ENCODE measurements at places on chromosomes 13 and 19. TPM values are rescaled to one million over a fixed set of nuclear protein-coding genes. Genes with fewer than 3 reads are reported as not detected.

Gene URAD
- total RNA-seq = not detected

Gene CYP4F22
- 0.71 TPM for total RNA-seq

Gene ZNF221
- total RNA-seq = 1.7 TPM

Gene KIR3DL2
- total RNA-seq = 0.27 TPM

- H3K27ac ChIP-seq = no peak overlapping the region
- no peak for DNase-seq
- no peak overlapping the region for H3K4me3 ChIP-seq
- H3K36me3 ChIP-seq = no peaks in the 10 kb centered on the region
- H3K27me3 ChIP-seq = no peaks in the 10 kb centered on the region
Measured at GRCh38 chr19:18093439-18094161, 4.0 kb upstream of the MAST3 start.

DNA sequence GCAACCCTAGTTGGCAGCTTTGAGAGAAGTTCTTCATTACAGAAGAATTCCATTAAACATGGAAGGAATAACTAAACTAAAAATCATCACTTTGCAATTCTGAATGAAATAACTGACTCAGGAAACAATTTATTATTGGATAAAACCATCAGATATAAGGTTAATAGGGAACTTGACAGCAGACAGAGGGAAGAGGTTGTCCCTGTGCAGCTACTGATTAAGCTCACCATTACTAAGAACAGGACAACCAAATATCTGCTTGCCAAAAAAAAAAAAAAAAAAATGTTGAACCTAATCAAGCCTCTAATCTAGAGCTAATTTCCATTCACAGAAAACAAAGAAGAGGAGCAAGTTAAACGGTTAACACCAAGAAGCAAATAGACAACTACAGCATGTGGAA lies 12.8 kb downstream of the N4BP2L2 start:
- H3K27me3 ChIP-seq = no peaks in the 10 kb centered on the region
- no peak for DNase-seq
- peaks cover 23% of the 10 kb centered on the region for H3K4me1 ChIP-seq
- no peak overlapping the region for H3K27ac ChIP-seq

DNA sequence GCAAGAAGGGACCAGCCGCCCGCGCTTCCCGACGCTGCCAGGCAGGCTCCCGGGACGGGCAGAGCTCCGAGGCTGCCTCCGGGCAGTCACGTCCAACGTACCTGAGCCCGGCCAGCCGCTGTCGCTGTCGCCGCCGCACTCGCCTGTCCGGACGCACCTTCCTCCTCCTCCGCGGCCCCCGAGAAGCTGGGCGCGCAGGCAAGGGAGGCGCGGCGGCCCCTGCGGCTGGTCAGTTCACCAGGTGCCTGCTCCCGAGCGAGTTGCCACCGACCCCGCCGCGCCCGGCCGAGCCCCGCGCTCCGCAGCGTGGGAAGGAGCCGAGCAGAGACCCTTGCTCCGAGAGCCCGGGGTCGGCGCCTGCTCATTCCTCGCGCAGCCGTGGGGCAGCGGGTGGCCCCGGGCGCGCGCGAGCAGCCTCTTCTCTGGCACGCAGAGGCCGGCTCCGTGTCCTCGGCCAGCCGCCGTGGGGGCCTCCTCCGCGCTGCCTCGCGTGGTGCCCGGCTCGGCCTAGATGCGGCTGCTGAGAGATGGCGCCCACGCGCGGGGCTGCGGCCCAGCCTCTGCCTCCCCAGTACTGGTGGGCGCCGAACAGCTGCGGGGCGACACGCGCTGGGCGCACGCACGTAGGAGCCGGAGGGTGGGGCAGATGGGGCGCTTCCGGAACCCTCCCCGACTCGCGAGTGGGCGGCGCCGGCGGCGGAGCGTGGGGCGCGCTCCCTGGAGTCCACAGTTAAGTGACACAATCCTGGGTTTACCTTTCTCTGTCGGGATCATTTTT lies 419.4 kb downstream of the UQCRFS1 start:
- H3K27me3 ChIP-seq = no peaks in the 10 kb centered on the region
- H3K36me3 ChIP-seq = no peaks in the 10 kb centered on the region
- no peaks in the 10 kb centered on the region for H3K4me1 ChIP-seq
- no peak overlapping the region for H3K27ac ChIP-seq
- no peak overlapping the region for H3K4me3 ChIP-seq

DNA sequence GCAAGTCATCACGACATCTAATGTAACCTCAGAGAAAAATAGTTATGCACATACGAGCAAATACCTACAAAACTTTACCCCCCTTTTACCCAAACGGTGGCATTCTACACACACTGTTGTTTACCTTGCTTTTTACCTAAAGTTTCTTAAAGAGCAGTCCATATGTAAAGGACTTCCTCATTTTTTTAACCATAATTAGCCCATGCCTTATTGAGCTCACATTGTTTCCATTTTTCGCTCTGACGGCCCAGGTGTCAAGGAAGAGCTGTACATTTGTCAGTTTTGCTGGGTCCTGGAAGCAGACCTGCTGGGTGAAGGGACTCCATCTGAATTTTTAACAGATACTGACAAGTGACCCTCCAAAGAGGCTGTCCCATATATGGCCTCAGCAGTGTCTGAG lies 89.4 kb downstream of the STK24 start:
- no peak overlapping the region for H3K4me3 ChIP-seq
- H3K4me1 ChIP-seq = peaks cover 37% of the 10 kb centered on the region
- no peak overlapping the region for H3K27ac ChIP-seq
- H3K36me3 ChIP-seq = peaks cover 4% of the 10 kb centered on the region

- H3K36me3 ChIP-seq = no peaks in the 10 kb centered on the region
- no peak overlapping the region for H3K4me3 ChIP-seq
- H3K27ac ChIP-seq = no peak overlapping the region
- no peaks in the 10 kb centered on the region for H3K4me1 ChIP-seq
- H3K27me3 ChIP-seq = no peaks in the 10 kb centered on the region
- DNase-seq = no peak
Measured at GRCh38 chr13:79018166-79018565, 359.2 kb upstream of the OBI1 start.

- no peaks in the 10 kb centered on the region for H3K27me3 ChIP-seq
- no peak for DNase-seq
- no peaks in the 10 kb centered on the region for H3K36me3 ChIP-seq
- H3K4me1 ChIP-seq = no peaks in the 10 kb centered on the region
- no peak overlapping the region for H3K4me3 ChIP-seq
Measured at GRCh38 chr13:66618702-66619101, 611.4 kb downstream of the PCDH9 start.

- DNase-seq = no peak
- no peaks in the 10 kb centered on the region for H3K4me1 ChIP-seq
- no peak overlapping the region for H3K4me3 ChIP-seq
- no peaks in the 10 kb centered on the region for H3K36me3 ChIP-seq
- no peak overlapping the region for H3K27ac ChIP-seq
- H3K27me3 ChIP-seq = no peaks in the 10 kb centered on the region
Measured at GRCh38 chr19:29420482-29421195, 105.2 kb upstream of the VSTM2B start.

GRCh38 chr13:114269281-114269770 lies 12.1 kb upstream of the UPF3A start:
- peaks cover 26% of the 10 kb centered on the region for H3K36me3 ChIP-seq
- no peak for DNase-seq
- H3K27ac ChIP-seq = peak overlapping the region; percentile 41

DNA sequence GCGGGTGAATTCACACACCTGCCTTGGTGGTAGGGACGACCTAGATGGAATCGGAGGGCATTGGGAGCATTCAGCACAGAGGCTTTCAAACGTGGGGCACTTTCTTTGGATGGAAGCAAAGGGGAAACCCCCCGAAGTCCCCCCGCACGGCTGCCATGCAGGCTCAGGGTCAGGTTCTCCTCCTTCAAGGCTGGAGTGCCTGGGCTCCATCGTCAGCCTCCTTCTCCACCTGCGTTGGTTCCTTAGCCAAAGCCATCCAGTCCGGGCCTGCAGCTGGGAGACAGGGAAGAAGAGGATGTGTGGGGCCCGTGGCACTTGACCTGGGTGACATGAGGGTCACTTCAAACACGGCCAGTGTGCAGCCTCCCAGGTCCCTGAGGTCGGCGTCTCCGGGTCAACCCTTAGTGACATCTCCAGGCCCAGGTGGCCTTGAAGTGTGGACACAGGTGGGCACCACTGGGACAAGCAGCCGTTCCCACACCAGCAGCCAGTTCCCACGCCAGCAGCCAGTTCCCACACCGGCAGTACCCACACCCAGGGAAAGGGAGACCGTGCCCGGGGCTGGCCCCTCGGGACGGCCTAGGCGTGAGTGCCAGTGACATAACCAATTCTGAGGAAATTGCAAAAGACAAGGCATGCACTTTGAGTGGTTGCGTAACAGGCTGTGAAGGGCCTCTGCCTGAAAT lies 116.0 kb downstream of the SOX1 start:
- DNase-seq = no peak
- H3K27ac ChIP-seq = no peak overlapping the region
- H3K4me1 ChIP-seq = no peaks in the 10 kb centered on the region
- no peaks in the 10 kb centered on the region for H3K36me3 ChIP-seq
- no peak overlapping the region for H3K4me3 ChIP-seq

DNA sequence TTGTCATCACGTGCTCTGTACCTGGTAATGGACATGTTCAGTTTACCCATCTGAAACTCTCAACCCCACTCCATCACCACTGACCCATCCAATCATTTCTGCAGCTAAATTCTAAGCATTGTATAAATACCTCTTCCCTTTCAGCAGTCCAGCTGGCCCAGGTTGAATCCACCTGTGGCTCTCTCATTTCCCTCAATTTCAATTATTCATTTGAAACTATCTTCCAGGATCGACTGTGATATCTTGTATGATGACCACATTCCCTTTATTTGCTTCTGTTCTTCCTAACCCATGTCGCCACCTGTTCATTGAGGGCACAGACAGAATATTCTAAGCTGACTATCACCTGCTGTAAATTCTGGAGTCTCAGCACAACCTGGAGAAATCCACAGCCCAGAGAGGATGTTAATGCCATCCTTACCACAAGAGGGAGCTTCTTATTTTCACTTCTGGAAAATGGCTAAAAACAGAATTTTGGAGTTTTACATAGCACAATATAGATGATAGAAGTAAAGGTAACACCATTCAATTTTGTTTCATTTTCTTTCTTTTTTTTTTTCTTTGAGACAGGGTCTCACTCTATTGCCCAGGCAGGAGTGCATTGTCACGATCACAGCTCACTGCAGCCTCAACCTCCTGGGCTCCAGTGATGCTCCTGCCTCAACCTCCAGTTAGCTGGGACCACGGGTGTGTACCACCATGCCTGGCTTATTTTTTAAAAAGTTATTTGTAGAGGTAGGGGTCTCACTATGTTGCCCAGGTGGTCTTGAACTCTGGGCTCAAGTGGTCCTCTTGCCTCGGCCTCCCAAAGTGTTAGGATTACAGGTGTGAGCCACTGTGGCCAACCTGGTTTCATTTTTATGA lies 38.6 kb downstream of the ZNF823 start:
- H3K27me3 ChIP-seq = no peaks in the 10 kb centered on the region
- H3K4me3 ChIP-seq = no peak overlapping the region
- DNase-seq = no peak

DNA sequence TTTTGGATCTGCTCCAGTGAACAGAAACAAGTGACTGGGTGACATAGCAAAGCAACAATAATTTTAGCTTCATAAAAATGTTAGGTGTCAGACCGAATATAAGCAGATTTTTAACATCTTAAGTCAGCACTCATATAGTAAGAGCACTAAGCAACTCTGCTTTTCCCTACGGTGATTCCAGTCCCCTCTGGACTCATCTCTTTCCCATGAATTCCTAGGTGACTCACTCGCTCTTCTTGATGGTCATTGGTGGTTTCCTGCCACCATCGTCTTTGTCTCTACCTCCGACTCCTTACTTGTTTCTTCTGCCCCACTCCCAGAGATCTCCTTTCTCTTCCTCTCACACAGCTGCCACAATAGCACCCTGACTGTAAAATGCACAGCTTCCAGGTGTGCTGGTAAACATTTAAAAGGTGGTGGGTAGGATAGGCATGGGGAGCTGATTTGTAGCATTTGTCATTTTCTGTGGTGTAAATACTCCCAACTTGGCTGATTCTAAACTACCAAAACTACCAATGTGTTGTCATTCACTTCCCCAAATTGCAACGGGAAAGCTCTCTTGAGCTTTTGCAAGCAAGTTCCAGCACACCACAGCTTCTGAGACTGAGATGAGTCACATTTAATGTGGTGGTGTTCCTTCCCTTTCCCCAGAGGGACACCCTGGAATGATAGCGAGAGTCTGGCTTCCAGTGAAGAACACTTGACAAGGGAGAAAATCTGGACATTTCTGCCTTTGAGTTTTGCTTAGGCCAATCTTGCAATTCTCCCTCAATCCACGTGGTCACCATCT lies 42.8 kb upstream of the CLDN10 start:
- H3K4me3 ChIP-seq = no peak overlapping the region
- H3K27me3 ChIP-seq = no peaks in the 10 kb centered on the region
- DNase-seq = no peak
- no peaks in the 10 kb centered on the region for H3K4me1 ChIP-seq
- H3K27ac ChIP-seq = no peak overlapping the region

GRCh38 chr19:3698974-3699740 lies 1.1 kb downstream of the PIP5K1C start:
- H3K27ac ChIP-seq = peak overlapping the region; percentile 48
- no peaks in the 10 kb centered on the region for H3K36me3 ChIP-seq

DNA sequence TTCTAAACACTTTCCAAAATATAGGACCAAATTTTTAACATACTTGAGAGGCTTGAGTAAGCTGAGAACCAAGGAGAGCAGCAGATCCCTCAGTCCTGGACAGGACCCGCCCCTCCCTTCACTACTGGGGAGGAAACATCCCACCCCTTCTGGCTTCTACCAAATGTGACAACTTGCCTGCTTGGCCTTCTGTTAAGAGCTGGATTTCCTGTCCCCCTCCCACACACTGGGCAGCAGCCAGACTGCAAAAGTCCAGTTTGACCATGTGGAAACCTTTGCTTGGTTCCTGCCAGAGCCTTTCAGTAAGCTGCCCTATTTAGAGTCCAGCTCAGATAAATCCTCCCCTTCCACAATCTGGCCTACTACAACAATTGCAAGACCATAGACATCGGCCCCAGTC lies 84.3 kb downstream of the FGF14 start:
- DNase-seq = no peak
- H3K27me3 ChIP-seq = no peaks in the 10 kb centered on the region
- H3K27ac ChIP-seq = no peak overlapping the region
- no peaks in the 10 kb centered on the region for H3K4me1 ChIP-seq

DNA sequence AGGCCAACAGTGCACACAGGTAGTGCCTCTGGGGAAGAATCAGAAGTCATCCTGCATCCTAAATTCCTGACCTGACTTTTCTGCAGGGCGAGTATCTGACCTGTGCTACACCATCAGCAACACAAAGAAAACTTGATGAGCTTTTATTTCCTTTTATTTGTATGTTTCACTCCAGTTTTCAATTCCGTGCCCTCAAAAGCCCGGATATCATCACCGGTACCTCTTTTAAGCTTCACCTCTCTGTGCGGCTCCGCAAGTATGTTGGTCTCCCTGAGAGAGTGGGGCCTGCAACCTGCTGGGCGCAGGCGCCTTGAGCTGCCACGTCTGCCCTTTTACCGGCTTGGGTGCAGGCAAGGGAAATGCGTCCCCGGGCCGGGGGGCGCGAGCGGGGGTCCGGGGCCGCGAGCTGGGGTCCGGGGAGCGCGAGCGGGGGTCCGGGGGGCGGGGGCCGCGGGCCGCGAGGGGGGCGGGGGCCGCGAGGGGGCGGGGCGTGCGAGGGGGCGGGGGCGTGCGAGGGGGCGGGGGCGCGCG lies 4.3 kb upstream of the DUXA start:
- no peaks in the 10 kb centered on the region for H3K4me1 ChIP-seq
- H3K27me3 ChIP-seq = no peaks in the 10 kb centered on the region
- peak overlapping the region; percentile 31 for H3K4me3 ChIP-seq
- H3K27ac ChIP-seq = no peak overlapping the region

Measured in CD8-positive, alpha-beta memory T cell (primary cell).